IPS DF 19.7 (cell line): ENCODE measurements at places on chromosomes 2 and 18.

GRCh38 chr2:136029149-136029548 lies 43.7 kb upstream of the DARS1 start:
- no peak for DNase-seq

DNA sequence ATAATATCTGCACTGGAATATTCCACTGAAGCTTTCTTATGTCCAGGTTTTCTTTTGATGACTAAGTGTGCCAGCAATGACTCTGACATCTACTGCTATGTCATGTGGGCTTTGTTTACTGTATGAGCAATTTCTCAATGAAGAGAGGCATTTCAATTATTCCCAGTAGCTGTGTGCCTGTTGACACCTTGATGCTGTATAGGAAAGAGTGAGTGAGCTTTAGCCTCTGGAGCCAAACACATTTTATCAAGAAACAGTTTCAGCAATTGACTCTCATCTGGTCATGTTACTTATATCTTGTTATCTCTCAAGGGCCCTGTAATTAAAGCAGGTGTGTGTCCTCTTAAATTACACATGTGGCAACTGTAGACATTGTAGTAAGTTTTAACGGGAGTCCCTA lies 493.2 kb upstream of the FANCL start:
- no peak for DNase-seq

- no peak for DNase-seq
These were observed 422.0 kb downstream of the GALR1 start for GRCh38 chr18:77671456-77672167.

DNA sequence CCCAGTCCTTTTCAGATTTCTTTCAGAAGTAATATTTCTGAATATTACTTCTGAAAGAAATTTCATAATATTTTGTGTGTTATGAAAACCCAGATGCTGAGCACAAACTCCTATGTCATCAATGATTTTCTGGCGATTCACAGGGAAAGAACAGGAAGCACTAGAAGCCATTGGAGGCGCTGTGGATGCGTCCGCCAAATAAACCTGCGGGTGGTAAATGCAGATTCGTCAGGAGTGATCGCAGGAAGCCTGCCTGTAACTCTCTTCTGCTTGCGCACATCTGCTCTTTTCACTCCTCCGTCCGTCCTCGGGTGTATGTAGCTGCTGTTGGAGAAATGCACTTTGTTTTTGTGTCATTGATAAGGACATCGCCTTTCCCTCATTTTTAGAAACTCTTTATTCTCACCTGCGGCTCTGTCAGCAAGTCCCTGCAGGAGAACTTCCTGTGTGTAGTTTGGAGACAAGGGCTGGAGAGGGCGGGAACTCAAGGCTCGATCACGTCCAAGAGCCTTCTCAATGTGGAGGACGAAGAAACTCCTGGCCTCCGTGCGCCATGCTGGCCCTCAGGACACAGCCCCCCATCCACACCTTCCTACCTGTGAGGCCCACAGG lies 483.8 kb downstream of the GALR1 start:
- DNase-seq: peak; percentile 48

DNA sequence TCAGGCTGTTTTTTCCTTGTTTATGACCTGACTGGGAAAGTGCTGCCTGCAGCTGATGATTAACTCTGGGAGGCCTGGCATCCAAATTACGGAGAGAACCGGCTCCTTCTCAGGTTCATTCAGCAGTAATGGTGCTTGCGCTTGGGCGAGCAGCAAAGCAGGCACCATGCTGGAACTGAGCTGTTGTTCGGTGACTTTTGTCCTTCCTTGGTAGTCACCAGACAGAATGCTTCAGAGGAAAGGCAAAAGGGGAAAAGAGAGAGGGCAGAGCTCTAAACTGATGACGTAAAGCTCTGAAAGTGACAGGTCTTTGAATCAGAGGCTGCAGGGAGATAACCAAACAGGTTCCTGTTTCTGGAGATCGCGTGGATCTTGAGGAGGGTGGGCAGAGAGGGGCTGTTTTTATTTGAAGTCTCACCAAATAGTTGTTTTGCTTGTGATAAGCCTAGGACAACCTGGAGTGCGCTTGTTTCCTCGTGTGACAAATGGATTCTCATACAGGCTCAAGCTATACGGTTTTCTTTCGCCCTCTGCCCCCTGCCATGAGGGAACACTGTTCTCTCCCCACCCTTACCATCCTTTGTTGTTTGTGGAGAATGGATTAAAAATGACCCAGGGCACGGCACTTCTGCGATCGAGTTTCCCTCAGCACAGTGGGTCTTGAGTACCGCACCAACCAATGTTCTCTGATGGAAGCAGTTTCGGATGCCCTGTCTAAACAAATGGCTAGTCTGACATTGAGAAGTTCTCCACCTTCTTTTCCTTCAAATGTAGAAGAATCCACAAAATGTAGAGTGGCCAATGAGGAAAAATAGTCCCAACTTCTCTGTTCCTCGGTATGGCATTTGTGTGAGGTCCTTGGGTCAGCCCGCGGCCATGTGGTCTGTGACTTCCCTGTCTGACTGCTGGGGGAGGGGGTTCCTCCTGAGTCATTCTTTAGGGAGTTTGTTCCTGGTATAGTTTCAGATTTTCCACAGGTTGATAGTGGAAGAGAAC lies 1.3 kb downstream of the RASGRP3 start:
- no peak for DNase-seq

- DNase-seq: no peak
These were observed 28.1 kb downstream of the CTDP1 start for GRCh38 chr18:79707671-79708070.

- DNase-seq: peak; percentile 2
These were observed 483.5 kb upstream of the SLC8A1 start for GRCh38 chr2:40935349-40935748.

GRCh38 chr18:51194604-51195003 lies 2.9 kb downstream of the MEX3C start:
- DNase-seq: no peak

DNA sequence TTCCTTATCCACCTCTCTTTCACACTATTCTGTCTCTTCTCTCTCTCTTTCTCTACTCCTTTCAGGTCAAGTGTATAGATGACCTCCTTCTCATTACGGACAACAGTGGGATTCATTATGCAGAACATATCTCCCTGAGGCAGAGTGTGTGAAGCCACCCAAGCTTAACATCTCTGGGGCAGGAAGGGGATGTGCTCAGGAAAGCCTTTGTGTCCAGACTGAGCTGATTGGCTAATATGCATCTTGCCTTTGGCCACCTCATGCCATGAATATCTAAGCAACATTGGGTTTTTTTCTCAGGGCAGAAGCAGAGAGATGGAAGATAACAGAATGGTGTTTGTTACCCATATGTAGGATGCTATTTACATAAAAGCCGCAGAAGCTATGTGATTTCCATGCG lies 211.4 kb upstream of the LRRTM1 start:
- DNase-seq: no peak

DNA sequence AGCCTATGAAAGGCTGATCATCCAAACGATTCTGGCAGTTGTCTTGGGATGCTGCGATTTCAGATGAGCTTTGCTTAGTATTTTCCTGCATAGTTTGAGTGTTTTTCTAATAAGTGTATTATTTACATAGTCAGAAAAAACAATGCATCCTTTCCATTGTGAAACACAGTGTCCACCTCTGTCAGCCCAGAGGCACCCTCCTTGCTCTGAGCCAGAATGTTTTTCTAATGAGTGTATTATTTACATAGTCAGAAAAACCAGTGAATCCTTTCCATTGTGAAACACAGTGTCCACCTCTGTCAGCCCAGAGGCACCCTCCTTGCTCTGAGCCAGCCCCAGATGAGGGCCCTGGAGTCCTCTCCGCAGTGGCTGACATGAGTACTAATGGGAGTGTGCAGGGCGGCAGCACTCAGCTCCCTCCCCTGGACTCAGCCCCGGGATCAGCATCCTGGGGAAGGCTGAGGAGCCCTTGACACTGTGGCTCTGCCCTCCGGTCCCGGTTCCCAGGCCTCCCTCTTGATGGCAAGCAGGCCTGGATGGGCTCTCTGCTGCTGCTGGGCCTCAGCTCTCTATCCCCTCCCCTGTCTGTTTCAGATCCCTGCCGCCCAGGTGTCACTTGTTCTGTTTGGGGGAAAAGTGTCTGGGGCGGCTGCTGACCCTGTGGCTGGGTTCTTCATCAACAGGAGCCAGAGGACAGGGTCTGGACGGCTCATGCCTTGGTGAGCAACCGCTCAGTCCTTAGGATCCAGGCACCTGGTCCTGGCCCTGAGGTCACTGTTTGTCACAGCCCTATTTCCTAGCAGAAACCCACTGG lies 5.9 kb downstream of the MFSD2B start:
- no peak for DNase-seq

DNA sequence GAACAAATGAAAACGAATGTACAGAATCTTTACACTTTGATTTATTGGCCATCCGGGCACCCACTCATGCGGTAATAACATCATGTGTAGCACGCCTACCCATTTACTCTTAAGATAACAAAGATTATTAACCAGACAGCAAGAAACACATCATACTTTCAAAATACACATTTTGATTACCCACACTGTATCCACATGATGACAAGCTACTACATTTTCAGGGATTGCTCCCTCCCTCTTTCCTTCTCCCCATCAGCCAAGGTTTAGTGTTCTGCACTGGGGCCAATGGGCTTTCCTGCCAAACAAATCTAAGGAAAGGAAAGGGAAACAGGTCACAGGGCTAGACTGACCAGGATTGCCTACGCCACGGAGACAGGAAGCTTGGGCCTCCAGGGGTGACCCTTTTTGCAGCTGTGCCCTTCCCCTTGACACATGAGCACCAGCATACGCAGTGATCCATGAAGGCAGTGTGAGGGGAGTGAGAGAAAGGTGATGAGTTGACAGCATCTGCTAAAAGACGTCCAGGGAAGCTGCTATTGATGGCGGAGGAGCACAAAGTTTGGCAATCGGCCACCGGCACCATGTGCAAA lies 76.5 kb downstream of the ZNF521 start:
- DNase-seq: no peak

- DNase-seq: no peak
These were observed 889.6 kb upstream of the LRRTM1 start for GRCh38 chr2:81194176-81194575.

- no peak for DNase-seq
These were observed 141.2 kb downstream of the SETBP1 start for GRCh38 chr18:44821924-44822323.

DNA sequence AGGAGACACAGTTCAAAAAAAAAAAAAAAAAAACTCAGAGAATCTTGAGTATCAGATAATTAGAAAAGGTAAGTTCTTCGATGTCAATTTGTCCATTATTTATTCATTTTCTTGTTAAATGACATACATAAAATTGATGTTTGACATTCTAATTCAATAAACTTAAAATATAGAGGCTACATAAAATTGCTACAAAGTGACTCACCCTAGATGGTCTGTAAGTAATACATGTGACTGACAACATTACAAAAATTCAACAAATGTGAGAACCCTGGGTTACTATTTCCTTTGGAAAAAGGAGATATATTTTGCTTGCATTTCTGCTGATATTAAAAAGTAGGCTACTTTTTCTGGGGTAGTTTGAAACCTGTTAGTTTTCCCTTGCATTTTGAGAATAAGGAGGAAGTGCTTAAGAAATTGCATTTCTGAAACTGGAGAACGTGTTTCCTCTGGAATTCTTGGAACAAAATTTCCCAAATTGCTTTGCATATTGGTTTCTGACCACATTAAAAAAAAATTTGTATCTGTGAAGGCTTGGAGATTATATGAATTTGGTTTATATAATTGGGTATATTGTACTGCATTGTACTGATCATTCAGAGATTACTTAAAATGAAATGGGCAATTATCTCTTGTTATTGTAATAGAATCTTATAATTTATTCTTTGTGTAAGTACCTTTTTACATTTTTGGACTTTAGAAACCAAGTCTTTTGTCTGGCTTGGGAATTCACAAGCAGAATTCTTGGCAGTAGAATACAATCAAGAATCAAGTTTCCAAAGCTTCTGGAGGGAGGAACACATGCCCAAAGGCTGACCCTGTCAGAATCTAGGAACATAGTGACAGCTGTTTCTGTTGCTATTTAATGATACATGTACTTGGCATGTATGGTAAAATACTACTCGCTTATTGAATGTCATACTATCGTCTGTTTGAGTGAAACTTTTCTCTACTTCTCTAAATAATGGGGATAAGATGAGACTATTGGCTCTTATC lies 106.1 kb downstream of the DSEL start:
- no peak for DNase-seq

DNA sequence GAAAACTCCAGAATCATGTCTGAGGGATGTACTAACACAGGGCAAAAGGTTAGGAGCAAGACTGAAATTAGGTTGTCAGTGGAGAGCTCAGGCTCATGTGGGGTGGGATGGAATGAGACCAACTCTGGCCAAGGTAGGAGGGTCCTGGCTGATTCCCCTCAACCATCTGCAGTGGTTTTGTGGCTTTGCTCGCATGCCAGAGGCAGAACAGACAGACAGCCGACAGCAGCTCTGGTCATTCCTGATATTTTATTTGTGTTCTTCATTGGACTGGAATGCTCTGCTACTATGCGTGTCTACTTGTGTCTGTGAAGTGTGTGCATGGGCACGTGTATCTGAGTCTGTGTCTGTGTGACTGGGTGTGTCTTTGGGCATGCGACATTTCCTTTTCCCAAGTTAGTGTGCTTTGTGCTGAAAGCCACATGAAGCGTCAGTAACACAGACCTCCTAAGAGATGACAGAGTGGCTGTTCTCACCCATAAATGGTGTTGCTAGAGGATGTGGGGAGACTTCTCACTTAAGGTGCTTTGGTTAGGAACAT lies 239.5 kb downstream of the CNTNAP5 start:
- DNase-seq: no peak

- DNase-seq: no peak
These were observed 1.3 kb upstream of the MOCOS start for GRCh38 chr18:36185901-36186460.

- DNase-seq: no peak
These were observed 58.6 kb downstream of the NCAPH start for GRCh38 chr2:96393989-96394761.

DNA sequence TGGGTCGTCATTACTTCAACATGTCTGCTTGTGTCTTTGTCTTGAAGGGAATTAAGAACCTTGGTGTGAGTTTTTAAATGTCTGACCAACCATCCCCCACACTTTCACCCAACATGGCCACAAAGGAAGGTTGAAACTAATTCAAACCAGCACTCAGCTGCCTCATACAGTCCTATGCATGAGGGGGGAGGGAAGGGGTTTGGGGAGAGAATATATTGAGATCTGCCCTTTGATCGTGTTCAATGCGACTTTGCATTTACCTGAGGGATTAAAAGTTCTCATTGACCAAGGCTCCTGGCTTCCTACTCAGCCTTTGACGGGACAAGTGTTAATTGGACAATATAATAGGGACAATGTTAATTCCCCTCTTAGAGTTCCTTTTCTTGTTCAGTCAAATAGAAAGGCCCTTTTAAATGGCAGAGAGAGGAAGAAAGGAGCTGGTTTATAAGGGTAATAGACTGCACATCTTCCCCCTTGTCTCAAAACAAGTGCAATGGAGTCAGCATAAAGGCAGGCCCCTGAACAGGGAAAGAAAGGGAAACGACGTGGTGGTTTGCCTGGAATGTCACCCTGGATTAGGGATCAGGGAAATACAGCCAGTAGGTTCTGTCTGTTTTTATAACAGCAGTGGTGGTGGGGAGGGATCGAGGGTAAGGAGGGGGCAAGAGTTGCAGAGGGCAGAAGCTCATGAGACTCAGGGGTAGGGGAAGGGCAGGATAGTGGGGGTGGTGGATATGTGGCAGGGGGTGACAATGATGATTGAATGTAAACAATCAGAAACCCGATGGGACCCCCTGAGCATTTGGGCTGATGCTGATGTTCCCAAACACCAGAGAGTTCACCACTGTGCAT lies 198.7 kb downstream of the MYCN start:
- DNase-seq: no peak

GRCh38 chr2:111705711-111706336 lies 178.2 kb downstream of the ANAPC1 start:
- DNase-seq: peak; percentile 95
